Heart left ventricle (tissue), 16 donors: ENCODE measurements at places on chromosomes 13 and 19. TPM values are rescaled to one million over a fixed set of nuclear protein-coding genes. Genes with fewer than 3 reads are reported as not detected.

Gene MTUS2
- polyA plus RNA-seq: 28.7 TPM

Gene OR1I1
- polyA plus RNA-seq: not detected

Gene IGFL1
- polyA plus RNA-seq: not detected

Gene CERS1
- polyA plus RNA-seq: 0.27 TPM

Gene LAMP1
- polyA plus RNA-seq: 41.4 TPM

Gene ZNF541
- 0.15 TPM for polyA plus RNA-seq

Gene CYP4F2
- not detected for polyA plus RNA-seq

Gene CALR3
- not detected for polyA plus RNA-seq

Gene EEF1AKMT1
- polyA plus RNA-seq: 8.8 TPM

Gene CEACAM4
- 0.46 TPM for polyA plus RNA-seq

Gene C1QTNF9B
- polyA plus RNA-seq: 1.8 TPM

Gene ZNF135
- 3.9 TPM for polyA plus RNA-seq

Gene APC2
- polyA plus RNA-seq: 0.07 TPM

Gene CEACAM8
- polyA plus RNA-seq: not detected

Gene GPR183
- 2.7 TPM for polyA plus RNA-seq

Gene WDR88
- polyA plus RNA-seq: not detected

Gene IGSF23
- polyA plus RNA-seq: not detected

Gene CYP2S1
- 0.11 TPM for polyA plus RNA-seq

Gene NALCN
- 1.9 TPM for polyA plus RNA-seq

Gene ZNF729
- not detected for polyA plus RNA-seq

Gene CLEC17A
- not detected for polyA plus RNA-seq
